ENCODE measurements at places on chromosomes 7 and 10.

- DNase-seq, result no peak
Observed at GRCh38 chr10:121179006-121179405, 327.8 kb downstream of the WDR11 start.

- no peak for DNase-seq
Observed at GRCh38 chr10:85311613-85312337, 983.4 kb downstream of the CCSER2 start.

DNA sequence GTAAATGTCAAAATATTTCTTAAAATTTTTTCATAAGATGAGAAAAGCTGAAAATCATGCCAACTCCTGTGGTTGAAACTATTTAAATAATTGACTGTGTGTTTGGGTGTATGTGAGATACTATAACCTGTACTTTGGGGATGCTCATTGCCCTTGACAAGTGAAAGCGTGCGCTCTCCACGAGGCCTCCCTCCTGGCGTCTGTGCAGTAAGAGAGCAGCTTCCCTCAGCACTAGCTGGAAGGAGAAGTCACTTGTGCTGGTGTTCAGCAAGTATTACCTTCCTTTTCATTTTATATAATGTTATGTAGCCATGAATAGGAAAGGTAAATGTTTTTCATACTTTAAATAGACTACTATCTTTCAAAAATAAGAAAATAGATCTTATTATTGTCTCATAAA is 118.9 kb downstream of the ZEB1 start:
- DNase-seq, result no peak

- no peak for DNase-seq
Observed at GRCh38 chr10:49837051-49837478, 74.9 kb upstream of the OGDHL start.

- DNase-seq, result no peak
Observed at GRCh38 chr7:28413011-28413410, 693 bp downstream of the CREB5 start.

GRCh38 chr7:2353113-2353935 is 1.3 kb upstream of the EIF3B start:
- DNase-seq, result no peak

DNA sequence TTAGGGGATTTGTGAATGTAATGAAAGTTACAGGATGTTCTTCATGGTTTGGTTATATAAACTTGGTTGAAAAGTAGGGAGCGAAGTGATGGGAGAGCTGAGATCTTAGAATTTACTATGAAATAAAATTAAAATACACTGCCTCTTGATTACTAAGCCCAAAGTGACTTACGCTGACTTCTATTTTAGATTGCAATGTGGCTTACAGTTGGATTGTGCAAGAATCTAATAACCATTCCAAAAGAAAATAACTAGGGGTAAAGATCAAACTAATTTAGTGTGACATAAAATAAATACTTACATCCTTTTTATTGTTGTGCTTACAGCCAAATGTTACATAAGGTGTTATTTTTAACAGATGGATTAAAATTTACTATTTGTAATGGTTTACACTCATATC is 15.3 kb downstream of the WNT16 start:
- no peak for DNase-seq

DNA sequence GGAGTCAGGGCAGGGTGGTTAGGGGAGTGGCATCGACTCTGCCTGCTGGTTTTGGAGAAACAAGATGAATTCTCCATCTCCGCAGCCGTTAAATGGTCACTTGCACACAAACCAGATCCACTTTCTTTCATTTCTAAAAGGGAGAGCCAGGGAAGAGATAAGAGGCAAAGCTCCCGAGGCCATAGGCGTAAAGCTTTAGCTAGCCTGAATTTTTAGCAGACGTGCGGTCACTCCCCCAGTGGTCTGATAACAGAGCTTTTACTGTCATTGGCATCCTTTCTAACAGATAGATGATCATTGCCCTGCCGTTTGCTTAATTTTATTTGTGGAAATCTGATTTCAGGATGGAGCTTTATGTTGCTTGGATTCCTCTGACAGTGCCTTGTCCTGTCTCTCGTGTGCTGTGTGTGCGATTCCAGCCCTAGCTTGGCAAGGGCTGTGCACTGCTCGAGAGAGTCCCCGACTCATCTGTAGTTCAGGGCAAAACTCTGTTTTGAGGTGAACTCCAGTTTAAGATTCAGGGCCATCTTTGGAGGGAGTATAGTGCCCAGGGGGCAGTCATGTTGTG is 62.5 kb downstream of the GATA3 start:
- DNase-seq, result no peak

GRCh38 chr10:77230194-77230593 is 407.4 kb downstream of the KCNMA1 start:
- no peak for DNase-seq

DNA sequence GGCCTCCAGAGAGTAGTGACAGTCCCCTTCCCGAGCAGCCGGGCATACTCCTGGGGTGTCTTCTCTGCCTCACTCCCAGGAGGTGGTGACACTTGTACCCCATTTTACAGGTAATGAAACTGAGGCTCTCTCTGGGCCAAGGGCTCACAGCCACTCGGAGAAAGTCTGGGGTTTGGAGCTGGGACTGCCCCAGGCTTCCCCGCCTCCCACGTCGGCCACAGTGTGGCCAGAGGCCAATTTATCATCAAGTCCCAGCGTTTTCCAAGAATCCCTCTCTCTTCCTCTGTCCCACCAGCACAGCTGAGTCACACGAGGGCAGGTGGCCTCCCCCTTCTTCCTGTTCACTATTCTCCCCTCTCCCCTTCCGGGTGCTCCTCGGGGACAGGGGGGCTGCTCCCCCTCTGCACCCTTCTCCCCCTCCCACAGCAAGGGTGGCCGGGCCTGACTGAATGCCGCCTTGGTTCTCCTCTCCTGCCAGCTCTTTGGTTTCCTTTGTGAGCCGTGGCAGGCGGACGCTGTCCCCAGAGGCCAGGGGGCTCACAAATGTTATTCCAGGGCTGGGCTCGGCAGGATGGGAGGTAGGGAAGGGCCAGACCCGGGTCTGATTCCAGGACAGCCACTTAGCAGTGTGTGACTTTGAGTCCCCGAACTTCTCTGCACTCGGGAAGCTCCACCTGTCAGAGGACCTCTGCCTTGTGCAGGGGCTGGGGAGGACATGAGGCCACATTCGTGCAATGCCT is 17.7 kb downstream of the CLIP2 start:
- no peak for DNase-seq

DNA sequence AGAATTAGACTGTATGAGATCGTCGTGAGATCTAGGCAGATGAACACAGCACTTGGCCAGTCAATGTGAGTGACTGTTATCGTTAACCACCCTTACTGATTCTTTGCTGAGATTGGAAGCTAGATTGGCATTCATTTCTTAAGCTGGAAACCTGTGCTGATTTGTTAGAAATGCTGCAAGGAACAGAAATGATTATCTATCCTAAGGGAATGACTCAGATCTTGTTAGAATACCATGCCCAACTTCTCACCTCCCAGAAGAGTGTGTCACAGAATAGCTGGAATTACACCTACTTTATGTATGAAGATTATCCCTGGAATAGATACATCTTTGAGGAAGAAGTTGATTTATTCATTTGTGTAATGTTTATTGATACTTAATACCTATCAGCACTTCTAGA is 275.2 kb downstream of the AUTS2 start:
- DNase-seq, result no peak

DNA sequence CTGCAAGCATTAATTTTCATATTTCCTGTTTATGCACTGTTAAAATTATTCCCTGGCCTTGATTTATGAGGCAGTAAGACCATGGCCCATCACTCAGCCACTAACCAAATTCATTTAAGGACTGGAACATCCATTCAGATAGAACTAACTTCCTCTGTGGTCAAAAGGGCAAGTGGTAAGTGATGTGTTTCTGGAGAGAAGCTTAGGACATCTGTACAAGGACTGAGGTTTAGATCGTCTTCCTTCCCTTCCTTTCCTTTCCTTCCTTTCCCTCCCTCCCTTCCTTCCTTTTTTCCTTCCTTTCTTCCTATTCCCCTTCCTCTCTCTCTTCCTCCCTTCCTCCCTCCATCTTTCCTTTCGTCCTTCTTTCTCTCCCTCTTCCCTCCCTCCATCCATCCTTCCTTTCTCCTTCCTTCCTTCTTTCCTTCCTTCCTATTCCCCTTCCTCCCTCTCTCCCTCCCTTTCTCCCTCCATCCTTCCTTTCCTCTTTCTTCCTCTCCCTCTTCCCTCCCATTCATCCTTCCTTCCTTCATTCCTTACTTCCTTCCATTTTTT is 1019.4 kb downstream of the TYW1 start:
- DNase-seq, result no peak

- DNase-seq, result no peak
Observed at GRCh38 chr7:5510426-5511045, 86.9 kb upstream of the TNRC18 start.

- DNase-seq, result no peak
Observed at GRCh38 chr10:125226823-125227222, 66.5 kb upstream of the CTBP2 start.

DNA sequence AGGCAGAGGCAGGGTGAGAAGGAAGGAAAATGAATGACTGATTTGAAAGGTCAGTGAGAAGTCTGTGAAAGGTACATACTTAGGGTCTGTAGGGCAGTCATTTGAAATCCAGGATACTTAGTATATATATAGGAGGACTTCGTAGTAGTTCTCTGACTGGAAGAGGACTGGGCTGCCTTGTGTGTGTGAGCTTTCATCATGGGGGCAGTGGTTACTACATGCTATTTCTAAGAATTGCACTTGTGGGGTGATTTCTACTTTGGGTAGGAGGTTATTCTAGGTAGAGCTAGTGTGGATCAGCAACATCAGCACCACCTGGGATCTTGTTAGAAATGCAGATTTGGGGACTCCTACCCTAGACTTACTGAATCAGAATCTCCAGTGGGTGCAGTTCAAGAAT is 104.1 kb downstream of the AUTS2 start:
- no peak for DNase-seq

DNA sequence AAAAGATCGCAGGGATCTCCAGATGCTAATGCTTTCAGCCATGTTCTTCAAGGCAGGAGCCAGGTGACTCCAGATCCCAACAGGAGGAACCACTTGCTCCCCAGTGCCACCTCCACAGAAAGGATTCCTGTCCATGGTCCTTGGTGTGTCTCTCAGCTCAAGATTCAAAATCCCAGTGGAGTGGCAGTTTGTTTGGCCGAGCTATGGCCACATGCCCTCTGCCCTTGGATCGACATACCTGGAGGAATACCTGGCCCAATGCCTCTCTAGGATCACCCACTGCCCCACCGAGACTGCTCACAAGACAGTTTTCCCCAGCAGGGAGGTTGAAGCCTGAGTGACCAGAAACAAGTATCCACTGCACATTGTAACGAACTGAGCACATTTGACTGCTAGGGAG is 3.9 kb upstream of the GPRIN2 start:
- no peak for DNase-seq

DNA sequence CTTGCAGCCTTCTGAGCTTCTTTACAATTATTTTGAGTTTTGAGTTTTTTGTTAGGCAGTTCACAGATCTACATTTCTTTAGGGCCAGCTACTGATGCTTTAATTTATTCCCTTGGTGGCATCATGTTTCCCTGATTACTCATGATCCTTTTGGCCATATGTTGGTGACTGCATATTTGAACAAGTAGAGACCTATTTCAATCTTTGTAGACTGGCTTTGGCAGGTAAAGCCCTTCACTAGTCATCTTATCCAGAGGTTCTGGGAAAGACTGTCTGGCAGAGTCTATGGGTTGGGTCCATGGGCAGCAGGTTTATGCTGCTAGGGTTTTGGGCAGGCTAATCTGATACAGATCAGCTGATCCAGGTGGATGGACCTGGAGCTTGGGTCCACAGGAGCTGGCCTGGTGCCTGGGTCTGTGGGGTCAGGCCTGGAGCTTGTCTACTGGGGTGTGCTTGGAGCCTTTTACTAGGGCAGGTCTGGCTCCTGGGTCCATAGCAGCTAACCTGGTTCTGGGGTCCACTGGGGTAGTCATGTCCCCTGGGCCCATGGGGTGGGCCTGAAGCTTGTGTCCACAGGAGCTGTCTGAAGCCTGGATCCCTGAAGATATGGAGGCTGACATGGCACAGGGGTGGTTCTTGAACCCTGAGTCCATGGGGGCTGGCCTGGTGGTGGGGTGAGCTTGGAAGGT is 72.7 kb downstream of the GPR85 start:
- DNase-seq, result no peak

DNA sequence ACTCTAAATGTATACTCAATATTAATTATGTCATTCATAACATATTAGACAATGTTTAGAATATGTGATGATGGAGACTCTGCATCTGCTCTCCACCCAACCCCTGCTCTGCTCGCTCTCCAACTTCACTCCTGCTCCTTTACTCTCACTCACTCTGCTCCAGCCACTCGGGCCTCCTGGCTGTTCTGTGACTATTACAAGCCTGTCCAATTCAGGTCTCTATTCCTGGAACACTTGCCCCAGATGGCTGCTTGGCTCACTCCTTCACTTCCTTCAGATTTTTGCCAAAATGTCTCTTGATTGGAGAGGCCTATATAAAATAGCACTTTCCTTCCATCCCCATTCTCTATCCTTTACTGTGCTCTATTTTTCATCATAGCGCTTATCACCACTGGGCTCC is 84.8 kb downstream of the HBP1 start:
- no peak for DNase-seq

GRCh38 chr10:81541517-81541916 is 333.5 kb upstream of the NRG3 start:
- no peak for DNase-seq

DNA sequence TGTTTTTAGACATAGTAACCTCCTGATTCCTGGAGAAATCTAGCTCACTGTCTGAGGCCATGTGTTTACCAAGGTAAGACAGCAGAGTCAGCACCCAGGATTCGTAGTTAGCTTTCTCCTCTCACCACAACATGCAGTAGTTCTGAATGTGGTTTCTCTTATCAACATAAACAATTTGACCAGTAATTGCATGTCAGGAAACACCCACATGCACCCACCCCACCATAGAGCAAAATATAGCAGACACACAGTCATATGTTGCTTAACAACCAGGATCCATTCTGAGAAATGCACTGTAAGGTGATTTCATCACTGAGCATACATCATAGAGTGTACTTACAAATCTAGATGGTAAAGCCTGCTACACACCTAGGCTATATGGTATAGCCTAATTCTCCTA is 1004.0 kb downstream of the ANKRD7 start:
- DNase-seq, result no peak

- no peak for DNase-seq
Observed at GRCh38 chr10:10320956-10321355, 696.7 kb upstream of the CELF2 start.
